ENCODE measurements at places on chromosomes 3 and 15. TPM values are rescaled to one million over a fixed set of nuclear protein-coding genes. Genes with fewer than 3 reads are reported as not detected.

DNA sequence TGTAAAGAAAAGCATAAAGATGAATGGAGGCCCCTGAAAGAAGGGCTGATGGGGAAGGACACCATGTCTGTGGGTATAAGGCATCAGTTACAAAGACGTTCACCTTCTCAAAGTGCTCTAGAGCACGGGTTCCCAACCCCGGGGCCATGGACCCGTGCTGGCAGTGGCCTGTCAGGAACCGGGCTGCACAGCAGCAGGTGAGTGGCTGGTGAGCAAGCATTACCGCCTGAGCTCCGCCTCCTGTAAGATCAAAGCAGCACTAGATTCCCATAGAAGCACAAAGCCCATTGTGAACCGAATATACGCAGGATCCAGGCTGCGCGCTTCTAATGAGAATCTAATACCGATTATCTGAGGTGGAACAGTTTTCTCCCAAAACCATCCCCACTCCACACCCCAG lies 25.7 kb downstream of the MYO1E start:
- DNase-seq = no peak

GRCh38 chr3:179175358-179175757 lies 27.2 kb downstream of the PIK3CA start:
- no peak for DNase-seq

- DNase-seq = no peak
These were observed 85.7 kb downstream of the ARIH1 start for GRCh38 chr15:72559781-72560180.

Gene SOX14
- not detected for total RNA-seq

Data from cardiac septum (tissue), 1 donor.